ENCODE measurements at places on chromosomes 3 and 15.
A peak's percentile ranks its signal among the peaks of the same experiment; 100 is the strongest.

- DNase-seq, result no peak
Measured at GRCh38 chr3:24496529-24497482, 2.2 kb upstream of the THRB start.

- no peak for DNase-seq
Measured at GRCh38 chr15:25734680-25735355, 128.3 kb downstream of the ATP10A start.

DNA sequence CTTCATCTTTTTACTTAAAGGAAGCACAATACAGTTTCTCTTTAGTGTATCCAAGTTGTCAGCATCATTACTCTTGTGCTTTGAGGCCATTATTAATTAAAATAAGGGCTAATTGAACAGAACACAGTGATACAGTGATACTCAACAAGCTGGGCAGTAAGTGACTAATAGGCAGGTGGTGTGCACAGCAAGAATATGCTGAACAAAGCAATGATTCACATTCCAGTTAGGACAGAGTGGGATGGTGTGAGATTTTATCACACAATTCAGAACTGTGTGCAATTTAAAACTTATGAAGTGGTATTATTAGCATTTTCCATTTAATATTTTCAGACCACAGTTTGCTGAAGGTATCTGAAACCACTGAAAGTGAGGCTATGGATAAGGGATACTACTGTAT is 116.9 kb downstream of the PLOD2 start:
- no peak for DNase-seq

DNA sequence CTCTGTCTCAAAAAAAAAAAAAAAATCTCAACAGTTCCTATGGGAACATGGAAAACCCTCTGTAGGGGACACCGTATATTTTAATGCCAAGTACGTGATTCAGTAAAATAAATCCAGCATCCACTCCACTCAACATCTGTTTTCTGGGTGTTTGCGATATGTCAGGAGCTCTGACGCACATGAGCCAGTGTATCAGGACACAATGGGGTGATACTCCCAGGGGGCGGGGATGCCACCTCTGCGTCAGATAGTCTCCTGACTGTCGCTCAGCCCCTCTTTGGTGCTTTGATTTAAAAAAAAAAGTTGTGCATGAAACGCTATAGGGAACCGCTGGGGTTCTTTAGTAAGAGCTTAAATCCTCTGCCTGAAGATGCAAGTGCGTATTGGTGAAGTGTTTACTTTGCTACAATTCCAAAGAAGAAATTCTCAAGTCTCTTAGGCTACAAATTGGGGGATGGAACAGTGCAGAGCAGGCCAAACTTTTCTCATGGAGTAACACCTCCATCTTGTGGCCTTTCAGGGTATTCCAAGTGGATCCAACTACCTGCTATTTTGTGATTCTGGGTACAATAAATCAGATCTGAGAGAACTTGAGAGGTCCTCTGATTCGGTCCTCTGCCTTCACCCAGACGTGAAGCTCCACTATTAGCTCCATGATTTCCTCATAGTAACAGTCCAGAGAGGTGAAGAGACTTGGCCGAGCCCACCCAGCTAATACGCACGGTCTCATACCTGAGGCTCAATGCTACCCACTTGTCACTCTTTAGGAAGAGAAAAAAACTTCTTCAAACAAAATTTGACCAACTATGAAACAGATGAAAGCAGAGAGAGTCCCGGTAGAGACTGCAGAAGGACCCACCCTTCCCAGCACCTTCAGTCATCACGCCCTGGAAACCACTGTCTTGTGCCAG is 9.3 kb upstream of the NR2E3 start:
- no peak for DNase-seq

- no peak for DNase-seq
Measured at GRCh38 chr3:177513815-177514610, 316.7 kb upstream of the TBL1XR1 start.

DNA sequence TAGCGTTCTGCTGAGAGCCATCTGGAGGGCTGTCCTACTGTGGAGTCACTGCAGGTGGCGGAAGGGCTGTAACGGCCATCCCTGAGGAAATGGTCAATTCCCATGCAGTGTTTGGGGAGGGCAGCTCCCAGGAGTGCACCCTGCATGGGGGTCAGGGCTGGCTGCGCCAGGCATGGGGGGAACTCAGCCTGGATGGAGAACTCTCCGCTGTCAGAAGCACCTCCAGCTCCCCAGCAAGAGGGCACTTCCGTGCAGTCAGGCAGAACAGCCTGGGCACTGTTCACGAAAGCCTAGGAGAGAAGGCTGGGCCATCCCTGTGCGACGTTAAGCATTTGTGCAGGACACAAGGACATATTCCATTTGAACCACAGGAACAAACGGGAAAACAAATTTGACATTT is 105.2 kb downstream of the LRIG1 start:
- no peak for DNase-seq

DNA sequence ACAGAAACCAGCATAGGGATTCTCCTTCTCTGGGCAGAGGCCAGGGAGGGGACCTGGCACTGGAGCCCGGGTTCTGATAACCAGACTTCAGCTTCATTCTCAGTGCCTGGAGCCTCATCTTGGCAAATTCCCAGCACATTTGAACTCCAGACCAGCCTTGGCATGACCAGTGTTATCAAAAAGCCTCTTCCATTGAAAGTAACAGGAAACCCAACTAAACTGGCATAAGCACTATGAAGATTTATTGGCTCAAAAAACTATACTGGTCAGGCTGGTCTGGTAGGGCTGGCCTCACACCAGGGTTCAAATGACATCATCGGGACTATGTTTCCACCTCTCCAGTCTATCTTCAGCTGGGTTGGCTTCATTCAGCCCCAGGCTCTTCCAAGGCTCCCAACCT is 48.1 kb upstream of the THUMPD3 start:
- no peak for DNase-seq

DNA sequence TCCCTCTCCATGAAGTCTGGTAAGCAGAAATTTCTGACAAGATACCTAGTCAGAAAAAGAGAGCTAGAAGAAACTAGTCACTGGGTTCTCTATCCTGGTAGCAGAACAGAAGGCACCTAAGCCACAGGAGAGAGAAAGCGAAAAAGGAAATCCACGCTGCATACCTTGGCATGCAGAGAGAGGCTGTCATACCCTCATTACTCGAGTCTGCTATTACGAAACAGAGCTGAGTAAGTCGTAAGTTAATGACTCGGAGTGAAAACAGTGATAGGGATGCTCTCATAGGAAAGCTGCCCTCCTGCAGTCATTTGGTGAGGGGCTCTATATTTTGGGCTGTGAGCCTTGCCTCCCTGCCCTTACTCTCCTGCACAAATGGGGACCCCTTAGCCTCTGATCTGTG is 16.2 kb downstream of the CLRN1 start:
- no peak for DNase-seq

DNA sequence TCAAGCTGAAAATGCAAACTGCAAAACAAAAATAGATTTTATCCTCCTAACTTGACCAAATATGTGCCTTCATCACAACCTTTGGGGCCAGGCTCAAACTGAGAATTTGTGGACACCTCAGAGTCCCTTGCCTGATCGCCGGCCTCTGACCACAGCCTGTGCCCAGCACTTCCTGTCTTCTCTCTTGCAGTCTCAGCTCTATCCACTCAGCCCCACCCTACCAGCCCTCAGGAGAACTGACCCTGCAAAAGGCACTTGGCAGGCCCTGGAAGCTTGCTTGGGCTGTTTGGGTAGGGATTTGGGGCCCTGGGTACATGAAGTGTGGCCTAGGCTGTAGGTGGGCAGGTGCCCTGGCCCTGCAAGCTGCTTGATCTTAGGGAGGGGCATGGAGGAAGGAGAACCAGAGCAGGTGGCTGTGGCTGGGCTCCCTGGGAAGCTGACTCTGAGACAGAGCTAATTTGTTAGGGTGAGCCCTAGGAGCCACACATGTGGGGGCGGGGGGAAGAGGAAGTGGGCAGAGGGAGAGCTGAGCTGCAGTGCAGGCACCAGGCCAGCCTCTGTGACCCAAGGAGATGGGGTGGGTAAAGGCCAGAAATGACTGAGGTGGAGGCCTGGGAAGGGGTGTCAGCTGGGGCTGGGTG is 8.6 kb downstream of the CLEC3B start:
- peak; percentile 29 for DNase-seq

Data from nucleus accumbens (tissue), 56 donors.